ENCODE measurements at places on chromosomes 4 and X.

- peak; percentile 43 for DNase-seq
Observed at GRCh38 chr4:125741825-125742452, 427.2 kb downstream of the FAT4 start.

- no peak for DNase-seq
Observed at GRCh38 chr4:54118850-54119589, 19.1 kb downstream of the GSX2 start.

DNA sequence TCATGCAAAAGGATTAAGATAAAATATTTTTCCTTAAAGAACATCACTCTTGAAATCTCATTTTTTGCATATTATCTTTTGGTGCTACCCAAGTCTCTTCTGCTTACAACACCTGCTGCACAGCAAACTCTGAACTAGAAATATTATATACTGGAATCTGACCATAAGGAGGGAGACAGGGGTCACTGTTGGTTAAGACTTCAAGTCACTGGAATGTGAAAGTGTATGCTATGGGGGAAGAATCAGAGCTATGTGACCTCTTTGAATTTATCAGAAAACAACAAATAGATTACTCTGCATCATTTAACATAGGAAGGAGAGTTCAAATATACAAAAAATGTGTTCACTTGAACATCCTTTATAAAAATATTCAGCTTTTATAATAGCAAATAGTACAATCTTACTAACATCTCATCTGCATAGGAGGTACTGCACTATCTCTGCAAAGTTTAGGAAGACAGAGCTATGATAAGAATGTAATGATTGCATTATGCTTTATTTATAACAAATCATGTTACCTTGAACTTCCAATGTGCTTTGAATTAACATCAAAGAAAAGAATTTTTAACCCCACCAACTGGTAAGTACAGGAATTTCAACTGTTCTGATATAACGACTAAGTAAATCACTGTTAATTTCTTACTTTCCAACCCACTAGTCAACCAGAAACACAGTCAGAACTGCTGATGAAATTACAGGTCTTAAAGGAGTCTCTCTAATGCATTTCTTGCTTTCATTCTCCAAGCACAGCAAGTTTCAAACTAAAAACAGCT lies 69.8 kb downstream of the ZNF827 start:
- no peak for DNase-seq

GRCh38 chr4:160373911-160374310 lies 1271.0 kb downstream of the RAPGEF2 start:
- DNase-seq: no peak

DNA sequence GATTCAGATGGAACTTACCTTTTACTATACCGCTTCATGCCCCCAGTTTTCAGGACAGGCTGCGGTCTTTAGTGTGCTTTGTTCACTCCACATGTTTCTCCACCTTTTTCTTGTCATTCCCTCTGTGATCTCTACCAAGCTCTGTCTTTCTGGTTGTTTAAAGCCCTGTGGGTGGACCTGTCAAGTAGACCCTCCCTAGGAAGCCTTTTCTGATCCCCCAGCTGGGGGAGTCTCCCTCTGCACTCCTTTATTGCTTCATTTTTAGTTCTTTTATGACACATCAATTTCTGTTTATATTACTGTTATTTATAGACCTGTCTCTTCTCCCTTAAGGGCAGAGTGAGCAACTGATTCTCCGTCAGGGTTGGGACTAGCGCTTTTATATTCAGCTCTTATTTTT lies 150.2 kb downstream of the C4orf33 start:
- DNase-seq: no peak

DNA sequence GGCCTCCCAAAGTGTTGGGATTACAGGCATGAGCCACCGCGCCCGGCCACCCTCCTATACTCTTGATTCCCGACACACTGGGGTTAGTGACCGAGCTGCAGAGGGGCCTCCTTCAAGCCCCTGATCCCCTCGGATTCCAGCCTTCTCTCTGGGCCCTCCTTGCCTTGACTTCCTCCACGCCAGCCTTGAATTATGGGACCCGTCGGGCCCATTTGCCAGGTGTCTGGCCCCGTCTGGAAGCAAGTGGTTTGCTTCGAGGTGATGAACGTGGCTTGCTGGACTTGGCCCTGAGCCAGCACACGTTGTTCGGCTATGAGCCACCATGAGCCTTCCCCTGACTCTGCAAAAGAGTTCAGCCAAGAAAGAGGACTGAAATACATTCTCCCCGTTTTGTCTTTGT lies 37.4 kb upstream of the GRPEL1 start:
- no peak for DNase-seq

GRCh38 chr4:116520886-116521285 lies 564.5 kb downstream of the TRAM1L1 start:
- DNase-seq: no peak

GRCh38 chrX:31233941-31234496 lies 162.2 kb upstream of the FTHL17 start:
- DNase-seq: no peak

- DNase-seq: peak; percentile 46
Observed at GRCh38 chr4:128787509-128788311, 21.8 kb upstream of the JADE1 start.

DNA sequence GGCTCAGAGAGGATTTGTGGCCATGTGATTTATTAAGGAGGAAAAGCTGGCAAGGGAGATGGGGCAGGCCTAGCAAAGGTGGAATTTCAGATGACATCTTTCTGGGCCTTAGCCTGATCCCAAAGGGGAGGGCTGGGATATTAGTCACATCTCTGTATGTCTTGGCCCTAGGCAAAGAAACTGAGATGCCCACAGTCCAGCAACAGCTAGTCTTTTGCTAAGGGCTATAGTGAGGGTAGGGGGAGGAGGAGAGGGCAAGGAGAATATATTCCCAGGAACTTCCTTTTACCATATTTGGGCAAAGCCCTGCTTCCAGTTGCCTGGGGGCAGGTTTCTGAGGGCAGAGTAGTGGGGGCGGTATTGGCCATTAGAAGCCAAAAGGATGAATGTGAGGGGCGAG lies 209.8 kb upstream of the NR3C2 start:
- no peak for DNase-seq

DNA sequence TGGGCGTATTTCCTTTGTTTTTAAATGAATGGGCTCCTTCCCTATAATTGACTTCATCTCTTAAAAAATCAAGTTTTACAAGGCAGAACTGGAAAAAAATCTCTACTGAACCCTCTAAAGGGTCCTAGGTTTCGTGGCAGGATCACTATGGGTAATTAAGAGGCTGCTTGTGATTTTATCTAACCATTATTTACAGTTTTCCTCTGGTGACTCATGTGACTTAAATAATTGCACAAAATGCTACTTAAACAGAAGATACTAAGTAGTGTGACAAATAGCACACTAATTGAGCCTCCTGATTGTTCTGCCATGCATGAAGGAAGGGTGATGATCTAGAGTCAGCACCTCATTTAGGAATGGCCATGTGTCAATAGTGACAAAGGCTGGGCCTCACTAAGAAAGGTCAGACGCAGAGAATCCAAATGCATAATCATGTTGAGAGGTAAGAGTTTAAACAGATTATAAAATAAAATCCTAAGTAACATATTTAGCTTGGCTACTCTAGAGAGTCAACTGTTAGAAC lies 35.5 kb downstream of the OFD1 start:
- no peak for DNase-seq

GRCh38 chrX:16282209-16282608 lies 114.9 kb downstream of the MAGEB17 start:
- no peak for DNase-seq

DNA sequence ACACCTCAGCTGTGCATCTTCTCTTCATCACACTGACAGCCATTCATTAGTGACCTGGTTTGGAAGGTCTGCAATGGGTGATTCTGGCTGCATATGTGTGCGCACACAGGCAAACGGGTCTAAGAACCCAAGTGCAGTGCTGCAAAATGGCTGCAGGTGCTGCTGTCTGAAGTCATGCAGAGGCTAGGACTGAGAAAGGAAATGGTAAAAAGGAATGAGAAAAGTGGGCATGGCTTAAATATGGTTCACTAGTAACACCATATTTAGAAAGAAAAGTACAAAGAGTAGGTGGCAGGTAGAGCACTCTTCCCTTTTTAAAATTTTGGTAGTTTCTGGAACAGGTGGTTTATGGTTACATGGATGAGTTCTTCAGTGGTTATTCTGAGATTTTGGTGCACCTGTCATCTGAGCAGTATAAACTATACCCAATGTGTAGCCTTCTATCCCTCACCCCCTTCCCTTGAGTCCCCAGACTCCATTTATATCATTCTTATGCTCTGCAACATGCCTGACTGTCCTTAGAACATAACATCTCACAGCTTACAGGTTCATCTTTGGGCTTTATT lies 78.4 kb downstream of the CCNG2 start:
- DNase-seq: no peak

DNA sequence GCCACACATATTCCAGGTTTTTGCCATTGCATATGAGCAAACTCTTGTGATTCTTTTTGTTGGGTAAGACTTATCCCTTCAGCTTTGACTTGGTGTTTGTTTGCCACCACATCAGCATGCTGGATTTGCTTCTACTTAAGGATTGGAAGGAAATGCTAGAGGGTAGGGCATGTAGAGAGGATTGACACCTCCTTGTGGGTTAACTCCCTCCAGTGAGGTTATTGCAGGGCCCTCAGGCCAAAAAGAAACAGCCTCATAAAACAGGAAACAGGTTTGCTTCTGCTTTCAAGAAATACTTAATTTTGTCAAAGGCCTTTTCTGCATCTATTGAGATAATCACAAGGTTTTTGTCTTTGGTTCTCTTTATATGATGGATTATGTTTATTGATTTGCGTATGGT lies 15.2 kb upstream of the INPP4B start:
- DNase-seq: no peak

- DNase-seq: no peak
Observed at GRCh38 chr4:7212101-7212674, 19.9 kb downstream of the SORCS2 start.

DNA sequence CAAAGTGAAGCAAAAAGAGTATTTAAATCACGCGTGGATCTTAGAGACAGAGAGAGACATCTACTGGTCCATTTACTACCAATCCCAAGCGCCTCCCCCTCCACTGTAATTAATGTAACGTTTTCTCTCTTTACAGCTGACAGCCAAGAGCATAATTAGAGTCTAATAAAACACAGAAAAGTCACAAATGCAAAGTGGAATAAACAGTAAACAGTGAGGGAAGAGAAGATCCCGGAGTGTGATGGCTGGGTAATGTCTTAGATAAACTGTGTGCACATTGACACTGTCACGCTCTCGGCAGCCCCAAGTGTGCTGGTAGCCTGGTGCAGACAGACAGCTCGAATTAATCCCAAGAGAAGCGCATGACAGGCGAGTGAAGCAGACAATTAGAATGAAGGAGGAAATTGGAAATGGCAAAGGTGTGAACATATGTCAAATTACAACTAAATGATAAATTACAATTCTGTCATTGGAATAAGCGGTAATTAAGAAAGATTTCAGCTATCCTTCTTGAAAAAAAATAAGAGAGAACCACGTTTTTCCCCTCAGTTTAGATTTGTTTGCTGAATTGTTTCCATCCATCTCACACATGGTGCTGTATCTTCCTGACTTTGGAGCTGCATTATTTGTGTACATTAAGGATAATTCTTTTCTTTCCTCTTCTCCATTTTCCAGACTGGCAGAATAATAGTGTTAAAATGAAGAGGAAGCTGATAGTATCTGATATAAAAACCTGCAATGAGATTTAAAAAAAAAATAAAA lies 100.1 kb downstream of the CXXC4 start:
- peak; percentile 10 for DNase-seq

GRCh38 chr4:72744103-72744725 lies 175.2 kb upstream of the ADAMTS3 start:
- DNase-seq: no peak

GRCh38 chr4:109560687-109561461 lies 828 bp downstream of the MCUB start:
- DNase-seq: peak; percentile 53

DNA sequence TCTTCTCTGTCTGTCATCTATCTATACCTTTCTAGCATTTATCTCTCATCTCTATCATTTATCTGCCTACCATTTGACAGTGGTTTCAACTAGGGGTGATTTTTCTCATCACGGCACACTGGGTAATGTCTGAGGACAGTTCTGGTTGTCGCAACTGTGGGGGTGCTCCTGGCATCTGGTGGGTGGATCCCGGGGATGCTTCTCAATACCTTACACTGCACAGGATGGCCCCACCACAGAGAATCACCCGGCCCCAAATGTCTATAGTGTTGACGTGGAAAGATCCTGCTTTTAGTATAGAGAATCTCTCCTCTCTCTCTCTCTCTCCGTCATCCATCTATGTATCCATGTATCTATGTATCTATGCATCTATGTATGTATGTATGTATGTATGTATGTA lies 7.2 kb downstream of the P2RY8 start:
- DNase-seq: no peak

GRCh38 chr4:36997727-36998126 lies 246.8 kb upstream of the NWD2 start:
- DNase-seq: no peak

- DNase-seq: no peak
Observed at GRCh38 chr4:119597377-119597776, 31.2 kb downstream of the PDE5A start.

DNA sequence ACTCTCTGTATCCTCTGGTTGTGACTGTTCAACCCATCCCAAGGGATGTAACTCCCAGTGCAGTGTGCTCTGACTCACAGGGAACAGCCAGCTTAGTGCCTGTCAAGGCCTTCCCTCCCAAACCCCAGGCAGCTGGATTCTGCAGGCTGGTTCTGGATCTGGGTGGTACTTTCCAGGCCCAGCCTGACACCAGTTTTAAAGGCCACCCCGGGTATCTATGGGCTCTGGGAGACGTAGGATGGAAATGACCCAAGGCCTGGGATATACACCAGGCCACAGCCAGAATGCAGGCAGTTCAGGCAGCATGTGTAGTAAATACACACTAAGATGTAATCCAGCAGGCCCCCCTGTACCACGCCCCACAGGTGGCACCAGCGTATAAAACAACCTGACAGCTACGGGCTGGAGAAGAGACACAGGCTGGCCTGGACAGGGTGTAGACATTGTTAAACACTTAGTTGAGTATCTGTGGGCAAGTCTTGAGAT lies 64.2 kb downstream of the SPINK2 start:
- no peak for DNase-seq

DNA sequence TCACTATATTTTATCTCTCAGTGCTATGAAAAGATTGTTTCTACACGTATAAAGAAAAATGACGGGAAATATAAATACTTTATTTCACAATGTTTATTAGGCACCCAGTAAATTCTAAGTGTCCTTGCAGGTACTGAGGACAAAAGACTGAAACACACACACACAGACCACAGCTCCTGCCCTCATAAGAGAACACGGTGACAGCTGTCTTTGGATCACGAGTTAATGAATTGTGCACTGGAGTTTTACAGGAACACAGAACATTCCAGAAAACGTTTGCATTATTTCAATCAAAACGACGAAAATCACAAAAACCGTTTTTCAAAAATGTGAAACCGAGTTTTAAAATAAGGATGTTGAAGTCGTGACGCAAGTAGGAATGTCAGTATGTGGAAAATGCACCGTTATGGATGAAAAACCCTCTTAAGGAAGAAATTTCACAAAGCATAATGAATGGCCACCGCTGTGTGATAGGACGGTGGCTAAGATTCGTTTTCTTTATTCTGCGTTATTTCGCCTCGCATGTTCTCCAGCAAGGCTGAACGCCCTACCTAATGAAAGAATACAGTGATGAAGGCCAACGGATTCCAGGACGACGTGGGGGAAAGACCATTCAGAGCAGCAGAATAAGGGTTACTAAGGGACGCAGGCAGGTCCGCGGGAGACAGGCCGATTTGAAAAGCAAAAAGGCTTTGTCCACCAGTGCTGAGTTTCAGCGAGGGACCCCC lies 24.2 kb downstream of the FAM156A start:
- DNase-seq: no peak

- DNase-seq: no peak
Observed at GRCh38 chr4:70177090-70177489, 18.4 kb upstream of the ODAM start.

Data from SK-N-SH (cell line).